ENCODE measurements at places on chromosomes 12 and 14.

DNA sequence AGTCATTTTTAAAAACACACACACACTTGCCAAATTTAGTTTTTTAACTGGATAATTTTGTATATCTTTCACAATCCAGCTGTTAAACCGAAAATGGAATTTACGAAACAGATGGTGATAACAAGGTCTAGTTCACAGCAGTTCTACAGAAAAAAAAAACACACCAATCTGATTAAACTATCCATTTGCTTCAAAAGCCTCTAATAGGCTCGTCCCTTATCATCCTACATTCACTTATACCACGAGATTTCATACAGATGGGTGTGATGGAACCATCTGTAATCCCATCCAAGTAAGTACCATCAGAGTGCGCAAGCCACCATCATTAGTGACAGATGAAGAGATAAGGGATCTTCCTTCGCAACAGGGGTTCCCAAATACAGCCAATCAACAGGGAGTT, 20.1 kb downstream of the GCH1 start:
- DNase-seq, result no peak

GRCh38 chr12:50708631-50709030, 55.3 kb upstream of the ATF1 start:
- DNase-seq, result no peak

GRCh38 chr14:75626863-75627262, 33.8 kb downstream of the ERG28 start:
- no peak for DNase-seq

DNA sequence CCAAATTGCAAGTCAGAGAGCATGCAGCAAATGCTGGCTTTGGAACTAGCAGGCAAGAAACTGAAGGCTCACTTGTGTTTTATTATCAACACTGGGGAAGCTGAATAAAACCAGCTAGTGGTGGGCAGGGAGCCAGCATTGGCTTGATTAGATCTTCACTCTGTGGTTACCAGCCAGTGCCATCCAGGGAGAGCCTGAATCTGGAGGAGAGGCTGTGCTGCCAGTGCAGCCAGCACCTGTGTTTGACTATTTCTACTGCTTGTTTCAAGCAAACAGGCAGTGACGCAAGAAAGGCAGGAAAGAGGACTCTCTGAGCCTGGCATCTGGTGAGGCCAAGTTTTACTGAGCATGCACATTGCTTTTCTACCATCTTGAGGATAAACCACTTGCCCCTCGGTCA, 247.0 kb downstream of the PHLDA1 start:
- peak; percentile 55 for DNase-seq

DNA sequence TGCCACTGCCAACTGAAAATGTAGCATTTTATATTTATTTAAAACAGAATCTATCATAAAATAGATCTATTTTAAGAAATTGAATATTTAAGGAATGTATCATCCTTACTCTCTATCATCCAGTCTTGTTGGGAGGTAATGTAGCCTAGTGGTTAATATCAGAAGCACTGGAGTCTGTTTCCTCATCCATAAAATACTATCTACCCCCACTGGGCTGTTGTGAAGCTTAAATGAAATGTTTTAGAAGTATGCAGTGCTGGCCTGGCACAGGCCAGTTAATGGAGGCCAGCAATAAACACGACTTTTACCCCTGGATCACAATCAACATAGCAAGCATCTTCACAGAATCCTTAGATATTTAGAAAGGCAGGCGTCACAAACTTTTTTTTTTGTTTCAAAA, 188.0 kb downstream of the CAND1 start:
- DNase-seq, result no peak

- DNase-seq, result no peak
Measured at GRCh38 chr12:50785406-50786001, 21.6 kb downstream of the ATF1 start.

DNA sequence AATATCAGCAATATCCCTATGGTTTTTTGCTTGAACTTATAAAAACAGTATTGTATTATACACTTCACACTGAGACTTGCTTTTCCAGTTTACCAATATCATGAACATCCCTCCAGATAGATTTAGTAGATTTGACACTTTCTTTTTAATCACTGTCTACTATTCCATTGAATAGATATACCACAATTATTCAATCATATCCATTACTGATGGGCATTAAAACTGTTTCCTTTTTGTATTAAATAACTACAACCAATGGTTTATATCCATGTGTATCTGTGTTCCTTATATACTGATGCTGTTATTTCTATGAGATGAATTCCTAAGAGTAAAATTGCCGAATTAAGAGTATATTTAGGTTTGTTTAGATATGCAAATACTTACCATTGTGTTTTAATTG, 13.0 kb upstream of the DHRS7 start:
- DNase-seq, result no peak

DNA sequence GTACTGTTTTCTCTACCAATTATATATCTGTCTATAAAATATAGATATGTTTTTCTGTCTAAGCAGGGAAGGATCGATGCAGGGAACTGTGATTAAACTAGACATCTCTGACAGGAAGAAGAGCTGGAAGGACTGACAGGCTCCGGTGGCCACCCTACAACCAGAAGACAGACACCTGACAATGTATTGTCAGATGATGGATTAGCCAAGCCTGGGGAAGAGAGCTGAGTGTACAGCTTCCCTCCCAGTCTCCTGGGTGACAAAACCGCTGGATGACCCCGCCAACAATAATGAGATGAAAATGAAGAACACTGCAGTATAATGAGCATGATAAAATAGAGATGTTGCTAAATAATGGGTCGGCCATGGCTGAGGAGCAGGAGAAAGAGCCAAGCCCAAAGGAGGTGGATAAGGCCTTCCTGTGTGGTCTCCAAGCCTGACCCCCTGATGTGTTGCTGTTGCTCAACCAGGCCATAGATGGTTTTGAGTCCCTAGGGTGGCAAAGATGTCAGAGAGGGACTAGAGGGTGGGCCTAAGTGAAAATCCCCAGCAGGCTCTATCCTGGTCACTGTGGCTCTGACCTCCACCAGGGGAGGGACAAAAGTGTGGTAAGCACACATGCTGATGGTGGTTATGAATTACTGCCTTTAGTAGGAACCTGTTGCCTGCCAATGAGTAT, 28.2 kb downstream of the DHRS2 start:
- DNase-seq, result no peak

DNA sequence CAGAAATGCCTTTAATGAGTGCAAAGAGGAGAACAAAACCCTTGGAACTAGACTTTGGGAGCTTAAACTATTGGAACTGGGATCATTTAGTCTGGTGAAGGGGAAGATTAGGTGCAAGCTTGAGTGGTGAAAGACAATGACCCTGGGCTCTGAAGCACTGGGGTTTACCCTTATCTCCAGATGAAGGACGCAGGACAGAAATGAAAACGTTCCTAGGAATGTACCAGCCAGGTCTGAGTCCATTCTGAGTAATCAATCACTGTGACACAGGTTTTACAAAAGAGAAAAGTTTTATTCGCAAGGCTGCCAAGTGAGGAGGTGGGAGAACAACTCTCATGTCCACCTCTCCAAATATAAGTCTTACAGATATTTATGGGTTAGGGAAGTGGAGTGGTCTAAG, 249.1 kb downstream of the LRIG3 start:
- no peak for DNase-seq

DNA sequence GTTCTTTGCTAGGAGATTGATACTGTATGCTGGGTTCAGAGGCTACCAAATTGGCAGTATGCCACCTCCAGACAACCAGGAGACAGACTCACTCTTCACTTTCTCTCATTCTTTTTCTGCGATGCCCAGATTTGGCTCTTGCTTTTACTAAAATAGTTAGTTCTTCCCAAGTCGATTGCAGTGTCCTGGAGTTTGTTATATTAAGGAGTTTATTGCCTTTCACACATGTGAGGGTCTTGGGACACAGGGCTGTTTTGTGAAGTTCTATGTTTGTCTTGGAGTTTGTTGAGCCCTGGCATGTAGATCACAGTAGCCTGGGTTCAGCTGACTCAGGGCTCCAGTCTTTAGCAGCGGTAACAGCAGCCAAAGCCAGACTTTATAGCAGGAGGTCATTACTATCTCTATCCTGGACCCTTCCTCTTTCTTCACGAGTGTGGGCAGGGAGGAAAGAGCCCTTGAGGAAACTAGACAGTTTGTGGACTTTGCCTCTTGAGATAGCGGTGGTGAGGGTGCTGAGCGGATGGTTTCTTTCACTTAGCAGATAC, 1.6 kb downstream of the MLEC start:
- peak; percentile 25 for DNase-seq

DNA sequence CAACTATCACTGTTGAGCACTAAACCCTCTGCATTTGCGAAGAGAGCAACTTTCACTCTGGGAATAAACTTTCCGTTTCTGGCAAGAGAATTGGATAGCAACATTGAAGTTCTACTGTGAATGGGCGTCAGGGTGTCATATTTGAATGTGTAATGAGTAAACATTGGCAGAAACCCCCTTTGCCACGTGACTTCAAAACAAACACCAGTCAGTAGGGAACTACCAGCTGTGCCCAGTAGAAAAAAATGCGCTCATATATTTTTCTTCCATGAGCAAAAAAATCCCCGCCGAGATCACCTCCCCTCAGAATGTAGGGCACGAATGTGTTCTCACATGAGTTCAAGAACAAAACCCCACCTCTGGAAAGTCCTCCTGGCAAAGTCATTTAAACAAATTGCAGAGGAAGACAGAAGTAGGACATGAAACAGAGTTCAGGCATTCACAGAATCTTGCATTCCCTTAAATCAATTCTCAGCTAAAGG, 80.6 kb downstream of the BTG1 start:
- DNase-seq, result peak; percentile 53

DNA sequence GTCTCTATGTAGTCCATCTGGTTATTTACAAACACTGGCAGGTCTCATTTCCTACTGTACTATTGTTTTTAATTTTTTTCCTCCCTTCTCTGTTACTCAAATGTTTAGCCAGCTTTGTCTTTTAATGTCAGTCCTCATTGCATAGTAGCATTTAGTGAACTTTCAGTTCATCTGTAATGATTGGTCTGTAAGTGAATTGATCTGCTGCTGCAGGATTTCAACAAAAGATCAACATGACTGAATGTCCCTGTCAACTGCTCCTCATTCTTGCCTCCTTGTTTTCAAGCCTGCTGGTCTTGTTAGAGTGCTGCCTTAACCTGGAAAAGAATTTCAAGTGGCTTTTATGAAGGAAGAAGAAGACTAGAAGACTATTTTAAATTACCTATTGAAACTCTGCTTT, 19.3 kb upstream of the AVPR1A start:
- no peak for DNase-seq

- DNase-seq, result no peak
Measured at GRCh38 chr14:52954346-52955214, 3.7 kb upstream of the FERMT2 start.

DNA sequence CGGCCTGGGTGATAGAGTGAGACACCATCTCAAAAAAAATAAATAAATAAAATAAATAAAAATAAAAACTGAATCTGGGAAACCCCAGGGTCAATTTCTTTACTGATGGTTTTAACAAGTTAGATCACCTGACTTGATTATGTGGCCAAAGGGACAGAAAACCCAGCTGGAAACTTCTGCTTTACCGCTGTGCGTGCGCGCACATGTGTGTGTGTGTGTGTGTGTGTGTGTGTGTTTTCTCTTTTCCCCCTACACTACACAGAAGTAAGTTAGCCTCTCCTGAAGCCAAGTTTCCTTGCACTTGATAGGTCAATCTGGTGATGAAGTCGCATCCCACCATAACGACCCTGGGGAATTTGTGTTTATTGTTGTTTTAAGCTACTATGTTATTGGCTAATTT, 105.3 kb upstream of the AMN1 start:
- no peak for DNase-seq

GRCh38 chr12:22689876-22690275, 64.9 kb downstream of the ETNK1 start:
- DNase-seq, result no peak

DNA sequence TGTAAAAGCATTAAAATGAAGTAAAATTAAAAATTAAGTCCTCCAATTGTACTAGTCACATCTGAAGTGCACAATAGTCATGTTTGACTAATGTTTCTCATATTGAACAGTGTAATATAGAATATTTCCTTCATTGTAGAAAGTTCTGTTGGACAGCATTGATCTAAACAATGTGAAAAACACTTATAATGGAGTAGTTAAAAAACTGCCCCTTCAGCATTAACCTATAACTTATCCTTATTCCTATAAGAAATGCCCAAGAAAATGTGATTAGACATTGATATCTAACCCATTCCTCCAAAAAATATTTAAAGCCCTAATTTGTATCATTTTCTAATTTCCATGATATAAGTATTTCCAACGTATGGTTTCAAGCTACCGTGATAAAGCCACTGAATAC, 210.7 kb downstream of the RASSF9 start:
- DNase-seq, result no peak

DNA sequence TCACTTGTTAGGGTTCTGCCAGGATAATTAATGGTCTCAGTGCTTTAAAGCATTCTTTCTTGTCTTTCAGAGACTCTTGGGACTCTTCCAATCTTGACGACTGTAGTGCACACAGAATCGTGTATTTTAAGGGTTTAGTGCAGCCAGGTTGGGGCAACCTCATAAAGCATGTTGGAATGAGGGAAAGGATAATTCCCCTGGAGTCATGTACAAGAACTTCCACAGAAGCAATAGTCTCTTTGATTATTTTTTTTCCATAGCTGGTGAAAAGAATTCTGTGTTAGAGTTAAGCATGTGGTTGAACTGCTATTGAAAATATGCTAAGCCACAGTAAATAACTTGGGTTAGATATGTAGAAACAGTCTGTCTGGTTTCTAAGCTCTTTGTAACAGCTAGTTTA, 246.8 kb upstream of the DAAM1 start:
- DNase-seq, result no peak

DNA sequence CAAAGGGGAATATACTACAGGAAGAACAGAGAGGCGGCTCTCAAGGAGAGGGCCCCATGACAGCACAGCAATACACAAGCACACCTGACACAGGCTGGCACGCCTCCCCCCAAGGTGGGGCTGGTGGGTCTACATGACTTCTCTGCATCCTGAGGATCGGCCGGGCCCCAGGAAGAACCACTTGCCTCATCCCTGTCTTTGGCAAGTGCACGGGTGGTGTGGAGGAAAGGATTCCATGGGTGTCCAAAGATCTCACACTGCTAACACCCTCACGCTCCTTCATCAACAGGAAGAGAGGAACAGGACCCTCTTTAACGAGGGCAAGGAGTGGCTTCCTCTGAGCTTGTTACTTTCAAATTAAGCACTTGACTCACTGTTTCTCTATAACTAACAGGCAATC, 7.3 kb downstream of the VAMP1 start:
- DNase-seq, result no peak

DNA sequence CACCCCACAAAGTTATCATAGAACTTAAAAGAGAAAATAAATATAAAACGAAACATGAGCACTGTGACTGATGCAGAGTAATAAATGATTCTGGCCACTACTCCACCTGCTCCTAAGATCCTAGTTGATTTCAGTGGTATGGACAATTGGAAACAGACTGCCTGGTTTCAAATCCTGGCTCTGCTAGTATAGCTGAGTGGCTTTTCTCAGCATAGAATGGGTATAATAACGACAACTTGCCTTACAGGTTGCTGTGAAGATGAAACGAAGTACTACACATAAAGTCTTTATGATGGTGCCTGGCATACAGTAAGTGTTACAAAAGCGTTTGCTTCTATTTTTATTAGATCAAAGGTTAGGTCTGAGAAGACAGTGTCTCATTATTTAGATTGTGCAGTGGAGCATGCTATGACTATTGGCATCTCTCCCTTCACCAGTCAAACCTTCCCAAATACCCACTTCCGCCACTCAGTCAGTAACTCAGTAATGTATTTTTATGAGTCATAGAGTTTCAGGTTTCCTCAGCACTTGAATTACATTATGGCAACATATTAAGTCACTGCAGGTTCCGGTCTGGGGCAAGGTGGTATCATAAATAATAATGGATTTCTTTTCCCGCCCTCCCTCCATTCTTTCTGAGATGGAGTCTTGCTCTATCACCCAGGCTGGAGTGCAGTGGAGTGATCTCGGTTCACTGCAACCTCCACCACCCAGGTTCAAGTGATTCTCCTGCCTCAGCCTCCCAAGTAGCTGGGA, 29.7 kb upstream of the NR2C1 start:
- peak; percentile 16 for DNase-seq
